GM23338 (cell line): ENCODE measurements at places on chromosomes 3 and 15. TPM values are rescaled to one million over a fixed set of nuclear protein-coding genes. Genes with fewer than 3 reads are reported as not detected.
A peak's percentile ranks its signal among the peaks of the same experiment; 100 is the strongest.

GRCh38 chr3:107524326-107524840, 1.6 kb downstream of the BBX start:
- peaks cover 16% of the 10 kb centered on the region for H3K27me3 ChIP-seq
- H3K4me1 ChIP-seq, result peaks cover 6% of the 10 kb centered on the region
- H3K4me3 ChIP-seq, result peak overlapping the region; percentile 92
- no peak overlapping the region for H3K27ac ChIP-seq
- H3K36me3 ChIP-seq, result peaks cover 4% of the 10 kb centered on the region; the same call in 1 of the 2 replicates

- peaks cover 62% of the 10 kb centered on the region for H3K4me1 ChIP-seq
- no peak overlapping the region for H3K27ac ChIP-seq
- H3K27me3 ChIP-seq, result no peaks in the 10 kb centered on the region
- DNase-seq, result no peak
Observed at GRCh38 chr15:40096094-40096891, 12.4 kb downstream of the BMF start.

DNA sequence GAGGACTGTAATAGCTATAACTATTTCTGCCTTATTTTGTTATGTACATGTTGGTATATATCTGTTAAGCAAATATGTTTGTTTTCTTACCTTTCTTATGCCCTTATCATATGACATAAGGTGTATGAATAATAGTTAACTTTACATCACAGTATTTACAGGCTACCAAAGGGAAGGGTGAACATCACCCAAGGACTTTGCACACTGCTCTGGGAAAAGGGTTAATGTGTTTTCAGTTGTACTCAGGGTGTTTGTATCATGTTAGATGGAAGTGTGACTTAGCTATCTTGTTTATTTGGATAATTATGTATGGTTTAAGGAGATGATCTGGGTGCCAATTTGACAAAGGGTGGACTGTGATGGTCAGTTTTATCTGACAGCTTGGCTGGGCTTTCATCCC, 60.3 kb downstream of the LSM3 start:
- no peaks in the 10 kb centered on the region for H3K27me3 ChIP-seq
- no peaks in the 10 kb centered on the region for H3K4me1 ChIP-seq
- no peak overlapping the region for H3K27ac ChIP-seq
- DNase-seq, result no peak
- H3K36me3 ChIP-seq, result no peaks in the 10 kb centered on the region

GRCh38 chr3:188948997-188949389, 222.8 kb upstream of the TPRG1 start:
- no peaks in the 10 kb centered on the region for H3K27me3 ChIP-seq
- H3K27ac ChIP-seq, result no peak overlapping the region
- no peak for DNase-seq

DNA sequence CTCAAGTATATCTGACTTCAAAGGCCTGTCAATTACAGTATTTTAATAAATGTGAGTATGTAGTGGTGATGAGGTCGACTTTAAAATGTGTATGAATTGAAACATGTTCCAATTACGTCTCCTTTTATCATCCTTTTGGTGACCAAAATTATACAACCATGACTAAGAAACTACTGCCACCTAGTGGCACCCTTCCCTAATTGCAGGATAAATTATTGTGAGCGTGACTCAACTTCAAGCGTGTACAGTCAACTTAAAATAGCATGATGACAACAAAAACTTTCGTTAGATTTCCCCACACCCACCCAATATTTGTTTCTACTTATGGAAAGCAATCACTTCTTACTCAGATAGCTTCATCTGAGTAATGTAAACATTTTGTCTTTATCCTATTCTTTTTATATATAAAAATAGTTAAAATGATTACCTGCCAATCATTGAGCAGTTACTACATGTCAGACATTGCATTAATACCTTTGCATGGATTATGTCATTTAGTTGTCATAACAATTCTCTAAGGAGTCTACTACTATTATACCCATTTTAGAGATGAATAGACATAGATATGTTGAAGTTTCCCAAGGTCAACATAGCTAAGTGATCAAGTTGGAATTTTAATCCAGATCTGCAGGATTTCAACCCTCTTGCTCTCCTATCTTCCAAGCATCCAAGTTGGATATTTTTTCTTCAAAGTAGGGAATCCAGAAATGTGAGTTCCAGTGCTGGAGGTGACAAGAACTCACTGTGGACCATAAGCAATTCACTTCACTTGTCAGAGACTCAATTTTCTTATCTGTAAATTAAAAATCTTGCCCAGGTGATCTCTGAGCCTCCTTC, 106.0 kb downstream of the MEX3B start:
- H3K4me3 ChIP-seq, result no peak overlapping the region
- no peaks in the 10 kb centered on the region for H3K4me1 ChIP-seq
- peak; percentile 69 for DNase-seq
- H3K27me3 ChIP-seq, result no peaks in the 10 kb centered on the region

- H3K36me3 ChIP-seq, result no peaks in the 10 kb centered on the region
- H3K27me3 ChIP-seq, result peaks cover 23% of the 10 kb centered on the region
- H3K4me1 ChIP-seq, result peaks cover 19% of the 10 kb centered on the region
- no peak overlapping the region for H3K27ac ChIP-seq
Observed at GRCh38 chr15:63596676-63597037, 530 bp upstream of the FBXL22 start.

DNA sequence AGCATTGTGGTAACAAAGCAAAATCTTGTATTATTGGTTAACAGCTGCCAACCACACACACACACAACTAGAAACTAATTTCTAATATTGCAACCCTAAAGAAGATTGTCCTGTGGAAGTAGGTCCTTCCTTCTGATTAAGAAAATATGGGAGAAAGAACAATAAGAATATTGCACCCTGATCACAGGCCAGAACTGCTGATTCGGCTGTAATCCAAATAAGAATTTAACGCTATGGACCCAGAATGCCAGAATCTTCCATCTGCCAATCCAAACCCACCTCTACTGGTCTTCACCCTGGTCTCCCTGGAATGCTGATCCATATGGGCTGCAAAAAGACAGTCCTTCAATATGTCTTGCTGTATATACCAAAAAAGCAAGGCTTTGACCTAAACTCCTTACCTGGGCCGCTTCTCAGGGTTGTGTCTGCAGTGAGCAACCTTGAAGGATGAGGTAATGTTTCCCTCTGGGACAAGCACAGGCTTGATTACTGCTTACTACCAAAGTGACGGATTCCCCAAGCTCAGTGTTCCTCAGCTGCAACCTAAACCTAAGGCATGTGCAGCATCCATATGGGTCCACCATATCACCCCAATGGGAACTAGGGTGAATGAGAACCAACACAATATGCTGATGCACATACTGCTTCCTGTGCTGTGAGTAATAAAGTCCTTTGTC, 8.0 kb downstream of the CCDC14 start:
- peaks cover 33% of the 10 kb centered on the region for H3K36me3 ChIP-seq
- H3K4me1 ChIP-seq, result no peaks in the 10 kb centered on the region
- H3K27ac ChIP-seq, result no peak overlapping the region
- H3K27me3 ChIP-seq, result no peaks in the 10 kb centered on the region
- DNase-seq, result no peak

DNA sequence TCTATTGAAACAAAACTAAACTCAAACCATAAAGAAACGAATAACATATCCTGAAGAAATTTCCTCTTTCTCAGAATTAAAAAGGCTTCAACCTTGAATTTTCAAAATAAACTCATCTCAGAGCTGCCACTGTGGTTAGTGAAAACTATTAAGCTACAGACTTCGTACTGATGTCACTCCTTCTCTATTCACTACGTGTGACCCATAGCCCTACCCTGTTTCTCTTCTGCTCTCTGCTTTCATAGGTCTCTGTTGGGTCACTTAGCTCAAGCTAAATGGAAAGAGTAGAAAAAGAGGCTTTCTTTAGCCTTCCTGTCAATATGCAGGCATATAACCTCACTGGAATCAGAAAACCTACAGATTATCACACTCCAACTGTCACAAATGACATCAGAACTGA, 126.6 kb upstream of the MME start:
- no peaks in the 10 kb centered on the region; the same call in 1 of the 2 replicates for H3K36me3 ChIP-seq
- no peak overlapping the region for H3K27ac ChIP-seq
- H3K4me3 ChIP-seq, result no peak overlapping the region
- H3K4me1 ChIP-seq, result no peaks in the 10 kb centered on the region

GRCh38 chr3:126476166-126477060, 722 bp upstream of the ZXDC start:
- H3K4me3 ChIP-seq, result peak overlapping the region; percentile 76
- H3K27ac ChIP-seq, result peak overlapping the region; percentile 69; the same call in 1 of the 2 replicates
- peaks cover 4% of the 10 kb centered on the region; the same call in 1 of the 2 replicates for H3K36me3 ChIP-seq
- peaks cover 18% of the 10 kb centered on the region for H3K4me1 ChIP-seq

- DNase-seq, result peak; percentile 46
- no peaks in the 10 kb centered on the region for H3K27me3 ChIP-seq
- no peaks in the 10 kb centered on the region for H3K36me3 ChIP-seq
- no peak overlapping the region for H3K4me3 ChIP-seq
- peaks cover 18% of the 10 kb centered on the region for H3K4me1 ChIP-seq
- no peak overlapping the region for H3K27ac ChIP-seq
Observed at GRCh38 chr15:82100111-82100929, 54.5 kb upstream of the MEX3B start.

DNA sequence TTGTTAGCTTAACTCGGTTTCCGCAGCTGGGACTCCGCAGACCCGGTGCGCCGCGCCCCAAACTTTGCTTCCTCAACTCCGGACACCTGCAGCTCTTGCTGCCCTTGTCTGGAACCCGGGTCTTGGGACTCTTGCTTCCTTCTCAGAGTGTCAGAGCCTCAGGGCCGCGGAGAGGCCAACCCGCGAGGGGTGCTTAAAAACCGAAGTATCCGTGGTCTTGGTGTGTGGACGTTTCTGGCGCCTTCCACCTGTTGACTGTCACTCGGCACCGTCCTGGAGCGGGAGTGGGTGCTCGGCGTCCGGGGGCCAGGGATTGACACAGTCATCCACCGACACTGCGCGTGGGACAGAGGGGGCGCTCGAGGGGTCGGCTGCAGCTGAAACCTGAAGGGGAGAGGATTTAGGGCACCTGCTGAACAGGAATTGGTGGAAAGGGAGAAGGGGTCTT, 386 bp downstream of the SQOR start:
- DNase-seq, result peak; percentile 74
- H3K4me3 ChIP-seq, result peak overlapping the region; percentile 77
- H3K27me3 ChIP-seq, result peaks cover 47% of the 10 kb centered on the region
- peaks cover 4% of the 10 kb centered on the region; the same call in 1 of the 2 replicates for H3K4me1 ChIP-seq
- H3K36me3 ChIP-seq, result no peaks in the 10 kb centered on the region

DNA sequence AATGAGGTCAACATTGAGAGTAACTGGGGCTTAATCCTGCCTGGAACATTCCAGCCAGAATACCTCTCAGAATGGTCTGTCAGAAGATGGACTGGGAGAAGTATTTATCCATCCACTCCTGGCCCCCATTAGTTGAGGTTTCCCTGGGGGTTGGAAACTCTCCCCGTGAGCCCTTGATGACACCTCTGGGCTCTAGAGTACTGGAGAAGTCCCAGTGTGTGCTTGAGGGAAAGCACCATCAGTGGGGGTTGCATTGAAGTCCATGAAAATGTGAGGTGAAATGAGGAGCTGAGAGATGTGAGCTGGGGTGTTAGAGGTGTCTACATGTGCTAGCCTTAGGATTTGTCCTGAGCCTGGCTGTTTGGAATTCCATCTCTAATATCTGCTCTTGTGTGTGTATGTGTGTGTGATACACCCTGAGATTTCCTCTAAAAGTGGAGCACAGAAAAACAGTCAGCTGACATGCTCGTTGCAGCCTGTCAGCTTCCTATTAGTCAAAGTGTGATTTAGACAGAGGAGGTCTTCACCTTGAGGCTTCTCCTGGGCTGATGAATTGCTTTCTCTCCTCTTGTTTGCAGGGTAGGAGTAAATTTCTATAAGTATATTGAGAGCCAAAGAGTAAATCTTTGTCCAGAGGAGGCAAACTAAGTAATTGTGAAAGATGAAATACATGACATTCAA, 67.6 kb downstream of the NR1D2 start:
- H3K27ac ChIP-seq, result no peak overlapping the region
- no peak for DNase-seq
- H3K4me1 ChIP-seq, result no peaks in the 10 kb centered on the region
- H3K36me3 ChIP-seq, result no peaks in the 10 kb centered on the region; the same call in 1 of the 2 replicates
- H3K4me3 ChIP-seq, result no peak overlapping the region
- no peaks in the 10 kb centered on the region for H3K27me3 ChIP-seq

DNA sequence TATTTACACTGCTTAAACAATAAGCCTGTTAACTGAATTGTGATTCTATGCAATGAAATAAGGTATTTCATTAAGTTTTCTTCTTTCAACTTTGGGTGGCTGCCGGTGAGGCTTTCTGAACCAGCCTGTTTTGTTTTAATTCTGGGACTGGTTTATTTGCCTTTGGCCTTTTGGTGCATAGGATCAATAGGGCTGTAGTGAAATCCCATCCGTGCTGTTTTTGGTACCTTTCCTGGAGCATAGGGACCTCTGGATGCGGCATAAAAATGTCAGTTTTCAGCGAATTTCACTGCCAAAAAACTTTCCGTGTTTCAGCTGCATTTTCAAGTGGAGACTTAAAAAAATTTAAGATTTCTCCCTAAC, 514 bp downstream of the PLS1 start:
- H3K4me1 ChIP-seq, result peaks cover 12% of the 10 kb centered on the region
- H3K27me3 ChIP-seq, result peaks cover 7% of the 10 kb centered on the region; the same call in 1 of the 2 replicates
- peak overlapping the region; percentile 90 for H3K4me3 ChIP-seq

GRCh38 chr15:31091481-31091880, 10.0 kb downstream of the TRPM1 start:
- no peak overlapping the region for H3K27ac ChIP-seq
- no peak for DNase-seq
- no peaks in the 10 kb centered on the region for H3K27me3 ChIP-seq
- H3K4me1 ChIP-seq, result no peaks in the 10 kb centered on the region

- no peaks in the 10 kb centered on the region for H3K4me1 ChIP-seq
- H3K27ac ChIP-seq, result no peak overlapping the region
- H3K36me3 ChIP-seq, result no peaks in the 10 kb centered on the region
- no peak for DNase-seq
- H3K4me3 ChIP-seq, result no peak overlapping the region
Observed at GRCh38 chr15:30824518-30825195, 79.1 kb upstream of the FAN1 start.

DNA sequence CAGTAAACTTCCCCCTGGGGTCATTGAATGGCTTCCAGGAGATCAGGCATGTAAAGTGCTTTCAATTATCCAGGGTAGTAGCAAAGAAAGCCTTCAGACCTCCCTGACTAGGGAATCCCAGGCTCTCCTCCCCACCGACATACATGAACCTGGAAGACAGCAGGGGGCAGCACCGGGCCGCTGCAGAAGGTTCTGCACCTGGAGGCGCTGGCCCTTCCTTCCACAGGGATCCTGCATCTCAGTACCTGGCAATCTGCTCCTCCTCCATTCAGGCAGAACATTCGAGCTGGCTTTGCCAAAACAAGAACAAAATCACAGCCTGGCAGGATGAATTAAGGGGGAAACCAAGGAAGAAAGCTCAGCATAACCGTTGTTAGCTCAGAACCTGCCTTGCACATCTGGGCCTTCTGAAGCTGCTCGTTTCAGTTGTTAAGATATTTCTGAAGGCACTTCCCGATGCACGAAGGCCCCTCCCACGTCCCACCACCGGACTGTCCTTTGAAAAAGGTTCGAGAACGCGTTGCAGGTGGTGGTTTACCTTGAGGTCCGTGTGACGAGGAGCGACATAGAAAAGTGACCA, 237.7 kb downstream of the SLCO3A1 start:
- H3K36me3 ChIP-seq, result no peaks in the 10 kb centered on the region
- peak; percentile 94 for DNase-seq
- no peak overlapping the region for H3K27ac ChIP-seq

LRRIQ4 gene
- total RNA-seq, result not detected in 2 replicates

PFN2 gene
- total RNA-seq, result 200 and 212 TPM in 2 replicates

MKRN2OS gene
- not detected in 2 replicates for total RNA-seq

ITIH1 gene
- not detected in 2 replicates for total RNA-seq

SLC28A1 gene
- total RNA-seq, result not detected in 2 replicates

OR5K2 gene
- not detected in 2 replicates for total RNA-seq

ZKSCAN7 gene
- total RNA-seq, result 14.0 and 17.8 TPM in 2 replicates

LDHAL6B gene
- not detected in 2 replicates for total RNA-seq

SEMA3B gene
- 2.4 and 8.0 TPM in 2 replicates for total RNA-seq
